SIG-M5 (cell line): ENCODE measurements at places on chromosomes 11 and 22.

DNA sequence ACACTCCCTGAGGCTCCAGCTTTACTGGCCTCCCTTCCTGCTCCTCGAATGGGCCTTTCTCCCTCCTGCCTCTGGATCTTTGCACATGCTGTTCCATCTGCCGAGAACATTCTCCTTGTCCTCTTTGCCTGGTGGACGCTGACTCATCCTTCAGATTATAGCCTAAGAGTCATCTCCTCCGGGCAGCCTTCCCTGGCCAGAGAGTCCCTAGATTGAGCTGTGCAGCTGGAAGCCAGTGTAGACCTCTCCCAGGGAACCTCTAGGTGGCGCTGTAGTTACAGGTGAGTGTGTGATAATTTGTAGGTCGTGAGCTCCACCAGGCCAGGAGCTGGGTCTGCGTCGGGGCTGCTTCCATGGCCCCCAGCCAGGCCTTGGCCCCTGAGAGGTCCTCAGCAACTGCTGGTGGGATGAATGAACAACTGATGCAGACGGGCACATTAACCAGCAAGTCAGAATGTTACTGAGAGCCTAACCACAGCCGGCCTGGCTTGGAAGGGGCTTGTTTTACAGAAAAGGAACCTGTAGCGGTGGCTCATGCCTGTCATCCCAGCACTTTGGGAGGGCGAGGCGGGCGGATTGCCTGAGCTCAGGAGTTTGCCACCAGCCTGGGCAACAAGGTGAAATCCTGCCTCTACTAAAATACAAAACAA is 8.7 kb downstream of the PNPLA5 start:
- no peak for DNase-seq

GRCh38 chr11:13923716-13924650 is 38.5 kb upstream of the SPON1 start:
- DNase-seq = no peak

DNA sequence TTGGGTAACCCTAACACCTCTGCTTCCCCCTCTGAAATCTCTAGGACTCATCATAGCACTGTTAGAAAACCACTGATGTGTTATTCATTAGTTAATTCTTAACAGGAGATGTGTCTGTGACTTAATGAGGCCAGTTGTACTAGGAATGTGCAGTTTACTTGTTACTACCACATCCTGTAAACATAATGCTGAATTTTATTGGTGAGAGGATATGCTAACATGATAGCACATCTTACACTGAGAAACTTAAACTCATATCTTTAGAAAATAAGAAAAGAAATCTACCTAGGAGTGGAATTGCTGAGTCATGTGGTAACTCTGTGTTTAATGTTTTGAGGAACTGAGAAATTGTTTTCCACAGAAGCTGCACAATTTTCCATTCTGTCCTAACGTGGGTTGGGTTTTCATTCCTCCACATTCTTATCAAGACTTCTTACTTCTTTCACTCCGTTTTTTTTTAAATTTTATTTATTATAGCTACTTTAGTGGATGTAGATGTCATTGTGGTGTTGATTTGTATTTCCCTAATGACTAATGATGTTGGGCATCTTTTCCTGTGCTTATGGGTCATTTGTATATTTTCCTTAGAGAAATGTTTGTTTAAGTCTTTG is 33.7 kb downstream of the RNF121 start:
- no peak for DNase-seq

GRCh38 chr22:46590334-46590733 is 29.9 kb upstream of the GRAMD4 start:
- DNase-seq = no peak

GRCh38 chr11:47356129-47356997 is 3.9 kb upstream of the MYBPC3 start:
- no peak for DNase-seq

DNA sequence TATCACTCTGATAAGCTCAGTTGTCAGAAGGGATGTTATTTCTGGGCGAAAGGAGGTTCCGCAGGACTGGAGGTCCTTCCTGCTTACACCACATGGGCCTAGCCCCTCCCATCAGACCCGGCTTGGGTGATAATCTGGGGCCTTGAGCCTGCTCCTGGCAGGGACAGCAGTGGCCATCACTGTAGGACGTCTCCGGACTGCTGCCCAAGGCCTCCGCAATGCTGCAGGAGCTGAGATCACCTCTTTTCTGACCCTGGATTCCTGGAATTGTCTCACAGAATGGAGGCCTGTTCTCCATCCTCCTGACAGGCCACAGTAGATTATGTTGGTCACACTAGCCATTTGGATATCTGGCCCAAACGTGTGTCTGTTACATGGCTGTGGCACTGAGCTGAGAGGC is 9.2 kb upstream of the BIK start:
- DNase-seq = no peak

DNA sequence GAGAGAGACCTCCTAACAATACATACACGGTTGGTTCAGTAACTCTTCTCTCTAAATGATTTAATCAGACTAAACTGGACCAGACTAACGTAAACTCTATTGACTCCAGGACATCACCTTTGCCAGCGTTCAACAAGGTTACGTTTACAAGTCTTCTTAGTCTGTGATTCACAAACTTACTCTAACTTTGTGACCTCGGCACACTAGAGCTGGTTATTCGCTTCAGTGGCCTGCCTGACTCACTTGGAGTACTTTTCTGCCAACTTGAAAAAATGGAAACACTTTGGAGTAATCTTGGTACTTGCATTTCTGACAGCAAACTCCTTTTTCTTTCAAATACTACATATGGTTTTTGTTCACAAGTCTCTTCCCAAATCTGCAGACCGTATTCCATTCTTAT is 26.2 kb downstream of the MTMR2 start:
- no peak for DNase-seq

DNA sequence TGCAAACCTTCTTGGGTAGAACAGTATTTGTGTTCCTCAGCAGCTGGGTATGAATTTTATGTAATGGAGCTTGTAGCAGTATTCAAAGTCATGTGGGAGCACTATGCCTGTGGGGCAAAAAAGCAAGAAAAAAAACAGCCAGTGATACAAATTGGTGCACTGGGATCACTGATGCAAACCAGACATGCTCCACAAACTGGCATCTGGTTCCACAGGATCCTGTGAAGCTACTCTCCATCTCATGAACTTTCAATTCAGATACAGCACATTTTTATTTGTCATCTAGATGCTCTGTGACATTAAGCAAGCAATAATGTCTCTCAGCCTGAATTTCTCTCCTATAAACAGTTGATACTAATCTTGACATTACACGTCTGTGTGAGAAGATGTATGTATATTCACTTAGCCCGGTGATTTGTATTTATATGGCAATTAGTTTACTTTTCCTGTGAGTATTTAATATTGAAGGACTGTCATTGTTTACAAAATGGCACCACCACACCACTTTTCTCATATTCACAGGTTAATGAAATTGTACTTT is 208.5 kb upstream of the GRIA4 start:
- DNase-seq = no peak

GRCh38 chr22:30605449-30606110 is 1.4 kb upstream of the TCN2 start:
- DNase-seq = no peak

DNA sequence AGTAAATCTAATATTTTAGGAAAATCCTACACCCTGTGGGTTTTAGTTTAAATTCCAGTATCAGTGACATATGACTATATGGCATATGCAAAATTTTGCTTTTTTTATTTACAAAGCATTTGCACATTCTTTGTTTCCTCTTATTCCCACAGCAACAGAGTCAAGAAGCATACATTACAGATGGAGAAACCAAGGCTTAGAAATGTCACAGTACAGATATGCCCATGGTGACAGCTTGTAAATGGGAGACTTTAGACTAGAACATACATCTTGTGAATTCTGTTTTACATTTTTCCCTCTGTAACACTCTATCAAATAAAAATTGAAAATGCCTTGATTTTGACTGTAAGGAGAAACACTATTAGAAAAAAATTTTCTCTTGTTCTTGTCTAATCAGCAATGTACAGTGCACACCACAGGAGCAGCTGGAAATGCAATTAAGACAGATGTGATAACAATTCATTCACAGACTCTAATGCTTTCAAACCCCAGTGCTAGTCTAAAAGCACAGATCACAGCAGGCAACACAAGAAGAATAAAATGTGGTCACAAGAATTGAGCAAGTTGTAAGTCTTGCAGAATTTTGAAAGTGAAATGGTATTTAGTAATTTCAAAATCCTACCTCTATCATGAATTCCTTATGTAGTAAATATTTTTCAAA is 375.9 kb downstream of the LUZP2 start:
- no peak for DNase-seq

DNA sequence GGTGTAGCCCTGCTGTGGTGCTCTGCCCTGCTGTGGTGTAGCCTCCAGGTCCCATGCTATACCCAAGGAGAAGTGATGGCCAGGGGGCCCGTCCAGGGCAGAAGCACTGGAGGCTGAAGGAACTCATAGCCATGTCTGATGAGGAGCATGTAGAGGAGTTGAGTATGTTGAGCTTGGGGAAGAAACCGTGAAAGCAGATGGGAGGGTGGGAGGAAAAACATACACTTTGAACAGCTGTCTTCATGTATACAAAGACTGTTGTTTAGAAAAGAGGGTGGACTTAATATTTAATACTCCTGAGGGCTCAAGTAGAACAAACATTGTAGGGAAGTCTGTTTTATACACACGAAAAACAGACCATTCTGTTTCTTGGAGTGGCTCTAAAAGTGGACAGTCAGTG is 26.6 kb upstream of the TTC12 start:
- DNase-seq = no peak

GRCh38 chr11:2701898-2702434 is 2.2 kb upstream of the KCNQ1OT1 start:
- no peak for DNase-seq
